Breast epithelium (tissue), 4 donors: ENCODE measurements at places on chromosomes 2 and 18. TPM values are rescaled to one million over a fixed set of nuclear protein-coding genes. Genes with fewer than 3 reads are reported as not detected.

DNA sequence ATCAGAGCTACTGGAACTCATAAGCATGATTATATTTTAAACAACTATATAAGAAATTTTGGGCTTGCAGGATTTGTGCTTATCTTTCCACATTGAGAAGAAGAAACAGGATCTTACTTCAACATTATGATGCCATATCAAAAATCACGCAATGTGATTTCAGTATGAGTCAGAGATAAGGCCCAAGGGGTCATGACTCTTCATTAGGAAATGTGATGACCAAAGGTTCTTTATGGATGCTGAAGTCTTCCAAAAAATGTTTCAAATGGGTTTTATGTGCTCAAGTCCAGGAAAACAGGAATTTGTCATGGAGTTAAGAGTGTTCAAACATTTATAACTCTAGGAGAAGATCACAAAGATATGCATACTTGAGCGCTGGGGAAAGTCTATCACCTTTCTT lies 7.8 kb upstream of the SERPINB2 start:
- no peaks in the 10 kb centered on the region for H3K36me3 ChIP-seq
- H3K27me3 ChIP-seq, result no peaks in the 10 kb centered on the region
- no peak overlapping the region for H3K4me3 ChIP-seq
- H3K4me1 ChIP-seq, result no peaks in the 10 kb centered on the region
- no peak for DNase-seq

Gene TMX3
- total RNA-seq, result 41.0 TPM

Gene CGREF1
- 16.4 TPM for total RNA-seq

Gene UGT1A4
- not detected for total RNA-seq

Gene DNAJC5G
- not detected for total RNA-seq

Gene IL1RL1
- 12.1 TPM for total RNA-seq

Gene PDCD1
- 0.16 TPM for total RNA-seq
